Stimulated activated CD4-positive, alpha-beta T cell treated with anti-CD3 and anti-CD28 coated beads, TNF-alpha, amount 100 ng/mL, for 1 hour (primary cell): ENCODE measurements at places on chromosomes 2 and 18.

DNA sequence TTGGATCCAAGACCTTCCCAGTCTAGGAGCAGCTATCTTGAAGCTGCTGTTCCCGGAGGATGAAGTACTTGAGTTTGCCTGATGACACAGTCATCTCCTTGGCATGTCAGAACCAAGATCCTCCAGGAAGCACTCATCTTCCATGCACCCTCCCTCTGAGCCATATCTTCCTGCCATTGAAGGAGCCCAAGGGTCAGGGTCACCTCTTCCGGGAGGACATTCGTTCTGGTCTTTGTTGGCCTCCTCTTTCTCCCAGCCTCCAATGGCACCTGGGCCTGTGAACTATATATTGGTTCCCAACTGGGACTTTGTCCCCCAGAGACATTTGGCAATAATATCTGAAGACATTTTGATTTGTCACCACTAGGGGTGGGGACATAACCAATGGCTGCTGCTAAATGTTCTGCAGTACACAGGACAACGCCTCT lies 4.2 kb upstream of the MYO7B start:
- DNase-seq, result no peak

- no peak for DNase-seq
These were observed 193.5 kb downstream of the MYO3B start for GRCh38 chr2:170371231-170371998.

GRCh38 chr2:88261725-88262124 lies 91.6 kb downstream of the THNSL2 start:
- no peak for DNase-seq

GRCh38 chr2:12106440-12107080 lies 360.1 kb downstream of the LPIN1 start:
- DNase-seq, result peak; percentile 4

GRCh38 chr2:190468814-190469569 lies 60.8 kb downstream of the MFSD6 start:
- DNase-seq, result no peak

- no peak for DNase-seq
These were observed 101.2 kb upstream of the FSHR start for GRCh38 chr2:49255409-49255971.
